ENCODE measurements at places on chromosomes 2 and 18.

DNA sequence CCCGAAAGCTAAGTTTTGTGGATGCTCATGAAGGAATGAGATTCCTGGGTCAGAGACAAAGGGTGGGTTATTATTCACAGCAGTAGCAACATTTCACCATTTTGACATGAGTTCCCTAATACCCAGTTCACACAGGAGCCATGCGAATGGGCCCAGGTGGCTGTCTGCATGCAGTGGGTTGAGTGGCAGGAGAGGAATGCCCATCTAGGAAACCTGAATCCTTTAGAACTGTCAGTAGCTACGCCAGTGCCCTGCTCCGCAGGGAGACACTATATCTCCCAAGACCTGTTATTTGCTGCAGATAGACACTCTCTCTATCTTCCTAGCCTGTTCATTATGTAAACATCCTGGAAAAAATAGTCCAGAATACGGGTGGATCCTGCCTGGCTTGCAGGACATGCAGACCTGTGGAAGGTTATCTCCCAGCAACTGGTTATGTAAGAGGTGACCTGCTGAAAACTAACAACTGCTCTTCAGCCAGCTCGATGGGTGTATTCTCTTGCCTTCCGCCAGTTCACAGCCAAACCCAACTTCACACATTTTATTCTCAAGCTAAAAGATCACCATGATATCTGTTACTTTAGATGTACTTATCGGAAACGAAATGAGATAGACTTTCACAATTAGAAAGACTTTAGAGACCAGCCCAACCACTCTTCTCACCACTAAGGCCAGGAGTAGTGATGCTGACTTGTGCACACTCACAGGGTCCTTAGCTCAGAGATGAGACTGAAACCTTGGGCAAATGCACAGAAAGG lies 59.1 kb downstream of the MBP start:
- DNase-seq, result no peak

DNA sequence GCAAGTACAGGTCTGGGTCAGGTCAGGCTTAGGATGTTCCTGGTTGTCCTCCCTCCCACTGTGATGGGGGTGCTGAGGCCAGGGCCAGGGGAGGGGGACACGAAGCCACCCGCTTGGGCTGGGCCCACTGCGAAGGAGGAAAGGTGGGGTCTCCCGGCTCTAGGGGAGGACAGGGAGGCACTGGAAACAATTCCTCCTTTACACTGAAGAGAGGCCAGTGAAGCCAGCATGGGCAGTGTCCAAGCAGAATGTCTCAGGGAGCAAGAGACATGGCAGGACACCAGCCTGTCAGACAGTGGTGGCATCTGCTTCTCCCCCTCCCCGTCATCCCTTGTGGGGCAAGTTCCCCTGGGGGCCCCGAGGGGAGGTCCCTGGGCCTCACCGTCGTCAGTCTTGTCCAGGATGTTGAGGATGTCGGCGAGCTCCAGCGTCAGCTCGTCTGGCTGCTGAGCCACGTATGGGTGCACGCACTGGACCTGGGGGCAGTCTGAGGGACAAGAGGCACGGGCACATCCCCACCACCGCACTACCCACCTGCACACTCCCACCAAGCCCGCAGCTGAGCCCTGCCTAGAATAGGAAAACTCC lies 10.8 kb downstream of the SNORC start:
- no peak for DNase-seq

GRCh38 chr2:44838116-44838790 lies 103.2 kb upstream of the SIX3 start:
- DNase-seq, result no peak

- DNase-seq, result no peak
Measured at GRCh38 chr2:39266139-39266805, 22.5 kb upstream of the CDKL4 start.

- DNase-seq, result no peak
Measured at GRCh38 chr2:126637386-126637785, 18.6 kb upstream of the GYPC start.

DNA sequence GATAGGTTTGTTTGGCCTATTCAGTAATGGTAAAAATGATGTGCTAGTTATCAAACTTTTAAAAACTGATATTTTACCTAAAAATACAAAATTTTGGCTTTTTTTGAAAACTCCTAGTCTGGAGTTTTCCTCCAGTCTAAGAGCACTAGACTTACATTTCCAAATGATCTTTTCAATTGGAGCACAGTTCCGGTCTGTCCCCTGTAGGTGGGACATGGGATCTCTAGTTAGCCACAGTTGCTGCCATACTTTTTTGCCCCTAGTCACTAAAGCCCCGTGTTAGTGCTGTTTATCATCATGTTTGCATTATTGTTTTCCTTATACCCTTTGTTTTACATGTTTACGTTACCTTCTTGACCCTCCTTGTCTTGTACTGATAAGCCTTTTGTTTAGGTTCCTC lies 52.4 kb downstream of the RELCH start:
- no peak for DNase-seq

DNA sequence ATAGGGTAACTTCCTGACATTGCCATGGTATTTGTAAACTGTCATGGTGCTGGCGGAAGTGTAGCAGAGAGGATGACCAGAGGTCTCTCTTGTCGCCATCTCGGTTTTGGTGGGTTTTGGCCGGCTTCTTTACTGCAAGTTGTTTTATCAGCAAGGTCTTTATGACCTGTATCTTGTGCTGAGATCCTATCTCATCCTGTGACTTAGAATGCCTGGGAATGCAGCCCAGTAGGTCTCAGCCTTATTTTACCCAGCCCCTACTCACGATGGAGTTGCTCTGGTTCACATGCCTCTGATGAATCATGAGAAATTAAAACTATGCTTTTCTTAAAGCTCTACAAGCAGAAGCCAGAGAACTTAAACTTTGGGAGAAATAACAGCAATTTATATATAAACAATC lies 12.7 kb upstream of the NFU1 start:
- DNase-seq, result no peak

DNA sequence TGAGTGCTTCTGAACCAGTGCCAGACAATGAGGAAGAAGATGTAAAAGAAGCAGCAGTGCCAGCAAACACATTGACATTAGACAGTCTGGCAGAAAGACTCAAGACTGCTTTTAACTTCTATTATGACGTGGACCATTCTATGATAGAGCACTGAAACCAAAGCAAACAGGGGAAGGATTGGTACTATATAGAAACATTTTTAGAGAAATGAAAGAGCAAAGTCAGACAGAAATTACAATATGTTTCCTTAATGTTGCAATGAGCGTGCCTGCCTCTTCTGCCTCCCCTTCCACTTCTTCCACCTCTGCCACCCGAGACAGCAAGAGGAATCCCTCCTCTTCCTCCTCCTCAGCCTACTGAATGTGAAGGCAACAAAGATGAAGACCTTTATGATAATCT lies 39.7 kb downstream of the DHX57 start:
- no peak for DNase-seq

DNA sequence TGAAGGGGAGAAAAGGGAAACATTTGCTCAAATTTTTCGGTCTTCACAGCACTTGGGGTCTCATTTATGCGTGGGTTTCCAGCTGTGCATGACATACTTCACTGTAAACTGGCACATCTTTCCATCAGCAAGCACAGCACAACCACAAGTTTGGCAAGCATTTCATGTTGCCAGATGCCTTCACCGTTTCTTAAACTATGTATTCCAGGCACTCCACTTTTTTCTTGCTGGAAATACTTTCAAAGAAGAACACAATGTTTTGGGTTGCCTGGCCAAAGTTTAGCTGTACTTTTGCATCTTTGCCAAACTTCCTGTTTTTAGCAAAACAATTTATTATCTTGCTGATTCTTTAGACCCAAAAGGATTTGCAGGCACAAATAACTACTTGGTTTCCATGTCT lies 194.6 kb upstream of the MEIS1 start:
- no peak for DNase-seq

DNA sequence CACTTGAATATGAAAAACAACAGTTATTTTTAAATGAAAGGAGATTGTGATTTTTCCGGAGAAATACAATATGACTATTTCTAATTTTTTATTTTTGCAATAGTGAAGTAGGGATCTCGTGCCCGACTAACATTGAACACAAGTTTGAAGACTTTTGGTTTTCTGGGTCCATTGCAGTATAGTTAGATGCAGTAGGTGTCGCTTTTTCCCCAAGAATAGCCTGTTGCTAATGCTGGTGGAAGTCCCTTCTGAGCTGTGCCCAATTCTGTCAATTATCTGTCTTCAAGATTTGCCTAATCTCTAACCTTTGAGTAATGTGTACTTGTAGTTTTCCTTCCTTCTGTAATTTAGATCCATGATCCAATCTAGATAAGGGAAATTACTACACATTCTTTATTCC lies 36.5 kb downstream of the SEMA4F start:
- peak; percentile 51 for DNase-seq

- DNase-seq, result no peak
Measured at GRCh38 chr2:22035361-22035830, 911.6 kb downstream of the TDRD15 start.

DNA sequence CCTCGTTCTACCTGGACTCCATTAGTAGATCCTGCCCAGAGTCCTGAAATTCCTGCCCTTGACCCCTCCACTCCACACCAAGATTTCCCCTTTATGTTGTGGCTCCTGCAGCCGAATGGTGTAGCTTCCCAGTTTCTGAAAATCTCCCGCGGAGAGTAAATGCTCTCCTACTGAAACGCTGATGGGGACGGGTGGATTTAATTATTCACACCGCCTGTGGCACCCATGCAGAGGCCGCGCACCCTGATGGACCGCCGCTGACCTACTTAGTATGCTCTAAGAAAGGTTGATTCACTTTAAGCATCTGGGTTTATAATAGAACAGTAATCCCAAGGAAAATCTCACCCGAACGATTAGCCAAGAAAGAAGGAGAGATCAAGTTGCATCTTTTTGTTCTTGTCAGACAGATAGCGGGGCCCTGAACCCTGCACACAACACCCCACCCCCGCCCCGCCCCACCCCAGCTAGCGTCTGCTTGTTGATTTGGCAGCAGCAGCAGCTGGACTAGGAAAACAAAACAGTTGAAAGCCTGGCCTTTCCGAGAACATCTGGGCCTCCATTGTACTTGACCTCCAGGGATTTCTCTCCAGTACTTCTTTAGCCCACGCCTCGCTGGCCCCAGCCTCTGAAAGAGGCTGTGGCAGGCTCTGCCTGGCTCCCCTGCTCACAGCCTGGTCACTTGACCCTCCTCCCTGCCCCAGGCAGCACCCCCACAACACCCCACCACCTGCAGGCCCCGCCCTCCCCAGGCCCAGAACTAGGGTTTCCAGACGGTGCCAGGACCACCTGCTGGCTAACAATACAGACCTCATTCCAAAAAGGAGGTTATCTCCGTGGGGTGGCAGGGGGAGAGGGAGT lies 53.6 kb downstream of the DPYSL5 start:
- DNase-seq, result no peak

DNA sequence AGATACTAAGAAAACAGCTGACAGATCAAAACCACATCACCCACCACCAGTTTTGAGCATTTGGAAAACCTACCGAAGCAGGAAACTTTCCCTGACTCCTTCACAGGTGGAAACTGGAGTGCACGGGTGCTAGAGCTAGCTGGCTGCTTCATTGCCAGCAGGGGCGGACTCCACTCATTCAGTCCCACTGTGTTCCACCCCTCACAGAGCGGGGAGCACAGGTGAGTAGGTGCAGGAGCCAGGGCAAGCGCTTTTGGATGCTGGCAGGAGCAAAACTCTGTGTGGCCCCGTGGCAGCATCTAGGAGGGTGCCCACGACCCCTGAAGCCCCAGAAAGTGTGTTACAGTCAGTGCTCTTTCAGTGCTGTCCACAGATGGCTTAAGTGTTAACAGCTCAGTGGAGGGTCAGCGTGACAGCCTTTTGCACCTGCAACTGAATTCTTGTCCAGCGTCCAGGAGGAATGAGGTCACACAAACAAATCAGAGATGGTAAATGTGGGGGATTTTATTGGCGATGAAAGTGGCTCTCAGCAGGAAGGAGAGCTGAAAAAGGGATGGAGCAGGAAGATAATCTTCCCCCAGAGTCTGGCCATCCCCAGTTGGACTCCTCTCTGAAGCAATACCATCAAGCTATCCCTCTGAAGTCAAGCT lies 71.1 kb downstream of the TMEM163 start:
- no peak for DNase-seq

GRCh38 chr2:218642786-218643185 lies 16.6 kb downstream of the ZNF142 start:
- no peak for DNase-seq

DNA sequence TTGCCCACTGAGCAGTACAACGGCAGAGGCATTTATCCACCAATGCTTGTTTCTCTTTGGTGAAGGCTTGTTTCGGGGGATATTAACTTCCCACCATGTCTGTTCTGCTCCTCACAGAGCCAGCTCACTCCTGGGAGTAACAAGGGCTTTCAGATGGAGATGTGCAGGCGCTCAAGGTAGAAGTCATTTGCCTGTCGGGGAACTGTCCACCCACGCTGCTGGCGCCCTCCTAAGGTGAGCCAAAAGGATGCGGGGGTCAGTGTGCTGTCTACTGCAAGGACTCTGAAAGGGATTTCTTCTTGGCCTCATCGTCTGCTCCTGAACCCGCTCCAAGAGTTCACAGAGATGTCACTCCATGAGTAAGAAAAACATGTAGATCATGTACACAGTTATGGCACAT lies 57.0 kb upstream of the CYRIA start:
- no peak for DNase-seq

DNA sequence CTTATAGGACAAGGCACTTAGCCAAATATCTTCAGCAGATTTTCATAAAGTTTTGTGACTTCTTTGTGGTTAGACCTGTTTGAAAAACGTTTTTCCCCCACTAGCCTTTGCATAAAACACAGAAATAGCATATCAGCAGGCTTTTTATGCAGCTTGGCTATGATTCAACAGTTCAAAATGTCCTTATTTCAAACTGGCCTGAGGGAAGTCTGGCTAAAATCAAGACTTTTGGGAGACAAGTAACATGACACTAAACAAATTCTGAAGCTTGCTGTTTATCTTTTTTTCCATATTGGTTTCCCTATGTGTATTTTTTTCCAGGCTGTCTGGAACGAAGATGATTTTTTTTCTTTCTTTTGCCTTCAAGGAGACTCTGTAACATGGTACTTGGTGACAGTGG lies 95.1 kb upstream of the L3MBTL4 start:
- no peak for DNase-seq

- no peak for DNase-seq
Measured at GRCh38 chr2:164778723-164779122, 62.9 kb downstream of the COBLL1 start.

DNA sequence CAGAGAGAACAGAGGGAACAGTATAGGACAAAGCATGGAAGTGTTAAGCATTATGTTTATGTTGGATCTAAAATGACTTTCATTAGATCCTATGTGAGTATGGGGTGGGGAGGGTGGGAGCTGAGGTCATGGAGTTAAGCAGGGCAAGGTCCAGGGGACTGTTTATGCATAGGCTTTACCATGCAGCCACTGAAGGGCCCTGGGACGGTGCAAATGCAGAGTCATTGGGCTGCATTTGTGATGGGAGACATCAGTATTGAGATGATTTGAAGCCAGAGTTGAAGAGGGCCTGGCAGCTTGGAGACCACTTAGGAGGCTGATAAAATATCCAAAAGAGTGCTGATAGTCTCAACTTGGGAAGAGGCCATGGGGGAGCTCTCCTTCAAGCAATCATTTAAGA lies 22.7 kb downstream of the IL1RL2 start:
- no peak for DNase-seq

DNA sequence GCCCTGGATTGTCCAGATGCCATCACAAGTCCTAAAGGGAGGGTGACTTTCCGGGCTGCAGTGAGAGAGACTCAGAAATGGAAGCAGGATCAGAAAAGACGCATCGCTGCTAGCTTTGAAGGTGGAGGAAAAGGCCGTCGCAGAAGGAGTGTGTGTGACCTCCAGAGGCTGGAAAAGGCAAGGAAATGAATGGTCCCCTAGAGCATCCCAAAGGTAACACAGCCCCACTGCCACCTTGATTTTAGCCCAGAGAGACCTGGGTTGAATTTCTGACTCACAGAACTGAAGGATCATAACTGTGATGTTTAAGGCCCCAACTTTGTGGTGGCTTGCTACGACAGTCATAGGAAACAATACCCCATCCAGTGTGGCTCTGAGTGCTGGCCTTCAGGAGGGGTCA lies 8.6 kb upstream of the NCK2 start:
- no peak for DNase-seq
